ENCODE measurements at places on chromosomes 2 and 18. TPM values are rescaled to one million over a fixed set of nuclear protein-coding genes. Genes with fewer than 3 reads are reported as not detected.

DNA sequence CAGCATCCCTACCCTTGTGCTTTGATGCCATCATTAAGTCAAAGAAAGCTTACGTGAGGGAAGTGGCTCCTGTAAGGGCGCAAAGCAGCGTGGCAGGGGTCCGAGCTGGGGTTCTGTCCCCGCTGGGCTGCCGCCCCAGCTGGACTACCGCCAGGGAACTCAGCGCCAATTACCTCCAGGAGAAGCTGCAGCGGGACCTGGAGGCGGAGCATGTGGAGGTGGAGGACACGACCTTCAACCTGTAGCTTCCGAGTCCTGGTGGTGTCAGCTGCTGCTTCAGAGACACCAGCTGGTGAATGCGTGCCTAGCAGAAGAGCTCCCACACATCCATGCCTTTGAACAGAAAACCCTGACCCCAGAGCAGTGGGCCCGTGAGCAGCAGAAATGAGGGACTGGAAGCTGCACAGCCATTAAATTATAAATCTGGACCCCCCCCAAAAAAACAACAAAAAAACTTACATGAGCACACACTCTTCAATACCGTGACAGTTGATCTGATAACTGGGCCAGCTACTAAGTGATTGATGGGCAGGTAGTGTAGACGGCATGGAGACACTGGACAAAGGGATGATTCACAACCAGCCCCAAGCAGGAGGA is 20.1 kb upstream of the YES1 start:
- peak; percentile 23 for DNase-seq

DNA sequence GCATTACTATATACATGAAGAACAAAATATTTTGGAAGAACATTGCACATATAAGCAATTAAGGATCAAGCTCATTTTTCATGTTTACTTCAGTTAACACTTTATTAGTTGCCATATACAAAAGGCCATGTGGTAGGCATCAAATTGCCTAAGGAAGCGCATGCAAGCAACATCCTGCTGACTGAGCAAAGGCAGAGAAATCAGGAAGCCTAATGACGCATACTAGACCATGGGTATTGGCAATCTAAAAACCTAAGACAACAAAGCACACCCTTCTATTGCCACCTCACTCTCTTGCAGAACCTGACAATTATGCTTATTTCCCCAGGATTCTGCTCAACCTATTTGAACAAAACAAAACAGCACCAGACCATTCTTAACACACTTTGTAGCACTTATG is 171.9 kb downstream of the STK39 start:
- no peak for DNase-seq

- no peak for DNase-seq
Measured at GRCh38 chr2:23302591-23302990, 82.4 kb upstream of the KLHL29 start.

- DNase-seq, result no peak
Measured at GRCh38 chr2:116141891-116142474, 1672.5 kb upstream of the DDX18 start.

DNA sequence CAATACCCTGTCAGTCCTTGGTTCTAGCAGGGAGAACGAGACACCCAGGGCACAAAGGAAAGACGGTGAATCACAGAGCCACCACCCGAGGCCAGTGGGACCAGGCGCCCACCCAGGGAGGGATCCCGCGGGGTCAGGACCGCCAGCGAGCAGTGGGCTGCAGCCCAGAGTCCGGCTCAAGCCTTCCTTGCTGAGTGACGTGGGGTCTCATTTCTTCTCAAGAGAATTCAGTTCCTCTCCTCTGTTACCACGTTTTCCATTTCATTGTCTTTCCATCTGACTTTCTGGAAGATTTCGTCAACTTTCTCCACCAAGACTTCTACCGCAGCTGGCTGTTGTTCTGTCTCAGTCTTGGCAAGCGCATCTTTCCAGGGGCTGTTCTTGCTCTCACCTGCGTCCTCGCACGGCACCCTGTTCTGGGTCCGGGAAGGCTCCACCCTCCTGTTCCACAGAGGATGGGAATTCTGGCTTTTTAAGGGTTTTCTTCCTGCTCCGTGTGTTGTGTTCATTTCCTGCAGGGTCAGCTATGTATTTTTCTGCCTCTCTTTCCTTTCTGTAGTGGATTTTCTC is 248.6 kb downstream of the NDUFA10 start:
- no peak for DNase-seq

GRCh38 chr18:25517881-25518715 is 166.1 kb upstream of the ZNF521 start:
- no peak for DNase-seq

DNA sequence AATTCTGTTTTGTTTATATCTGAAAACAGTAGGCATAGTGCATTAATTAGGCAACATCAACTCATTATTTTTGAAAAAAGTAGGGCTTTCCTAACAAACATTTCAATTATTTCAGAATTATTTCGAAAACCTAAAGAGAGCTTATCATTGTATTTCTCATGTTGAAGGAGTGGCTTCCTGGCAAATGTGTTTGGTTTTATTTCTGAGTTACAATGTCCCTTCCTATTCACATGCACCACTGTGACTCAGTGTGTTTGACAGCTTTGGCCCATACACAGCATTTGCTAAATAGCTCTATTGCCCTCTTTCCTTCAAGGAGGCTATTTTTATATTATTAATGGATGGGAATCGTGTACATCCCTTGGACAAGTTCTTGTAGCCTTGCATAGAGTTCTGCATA is 205.9 kb downstream of the PTGR3 start:
- DNase-seq, result no peak

GRCh38 chr2:38421274-38422056 is 44.4 kb upstream of the ATL2 start:
- DNase-seq, result no peak

GRCh38 chr2:129199501-129199900 is 780.0 kb upstream of the RAB6C start:
- DNase-seq, result no peak

DNA sequence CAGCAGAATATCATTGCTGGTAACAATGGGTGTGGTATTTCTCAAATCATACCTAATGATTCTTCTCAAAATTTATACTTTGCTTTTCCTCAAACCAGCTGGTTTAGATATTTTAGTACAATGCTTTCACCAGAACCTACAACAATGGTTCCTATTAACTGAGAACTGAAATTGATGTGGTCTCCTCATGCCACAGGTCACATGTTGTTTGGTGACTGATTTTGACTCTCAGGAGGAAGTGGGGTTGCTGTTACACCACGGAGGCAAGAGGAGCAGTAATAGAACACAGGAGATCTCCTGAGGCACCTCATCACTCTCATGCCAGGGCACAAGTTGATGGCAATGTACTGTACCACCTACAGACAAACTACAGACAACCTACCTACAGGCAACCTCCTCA is 3.0 kb upstream of the CEP68 start:
- DNase-seq, result no peak

DNA sequence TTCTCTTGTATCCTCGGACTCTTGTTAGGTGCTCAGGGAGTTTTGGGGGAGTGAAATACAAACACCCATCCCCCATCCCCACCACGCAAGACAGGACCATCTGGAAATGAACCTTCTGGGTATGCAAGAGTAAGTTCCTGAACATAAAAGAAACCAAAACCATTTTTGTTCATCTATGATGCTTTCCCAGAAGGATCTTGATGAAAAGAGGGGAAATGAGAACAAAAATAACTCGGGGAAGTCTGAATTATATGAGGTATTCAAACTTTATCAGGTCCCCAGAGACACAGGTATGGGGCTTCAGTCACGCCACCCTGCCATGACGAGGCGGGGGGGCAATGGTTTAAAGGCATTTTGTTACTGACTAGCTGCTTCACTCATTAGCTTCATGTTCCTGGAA is 68.6 kb upstream of the DNMT3A start:
- no peak for DNase-seq

GRCh38 chr2:105806996-105807395 is 62.3 kb downstream of the NCK2 start:
- no peak for DNase-seq

DNA sequence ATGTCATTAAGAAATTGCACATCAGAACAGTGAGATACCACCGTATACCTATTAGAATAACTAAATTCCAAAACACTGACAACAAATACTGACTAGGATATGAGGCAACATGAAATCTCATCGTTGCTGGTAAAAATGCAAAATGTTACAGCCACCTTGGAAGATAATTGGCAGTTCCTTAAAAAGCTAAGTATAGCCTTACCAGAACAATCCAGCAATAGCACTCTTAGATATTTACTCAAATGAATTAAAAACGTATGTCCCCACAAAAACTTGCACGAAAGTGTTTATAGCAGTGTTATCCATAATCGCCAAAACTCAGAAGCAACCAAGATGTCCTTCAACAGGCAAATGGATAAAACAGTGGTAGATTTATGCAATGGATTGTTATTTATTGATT is 241.7 kb downstream of the EPHA4 start:
- DNase-seq, result no peak

- no peak for DNase-seq
Measured at GRCh38 chr2:142819411-142819810, 58.1 kb upstream of the KYNU start.

DNA sequence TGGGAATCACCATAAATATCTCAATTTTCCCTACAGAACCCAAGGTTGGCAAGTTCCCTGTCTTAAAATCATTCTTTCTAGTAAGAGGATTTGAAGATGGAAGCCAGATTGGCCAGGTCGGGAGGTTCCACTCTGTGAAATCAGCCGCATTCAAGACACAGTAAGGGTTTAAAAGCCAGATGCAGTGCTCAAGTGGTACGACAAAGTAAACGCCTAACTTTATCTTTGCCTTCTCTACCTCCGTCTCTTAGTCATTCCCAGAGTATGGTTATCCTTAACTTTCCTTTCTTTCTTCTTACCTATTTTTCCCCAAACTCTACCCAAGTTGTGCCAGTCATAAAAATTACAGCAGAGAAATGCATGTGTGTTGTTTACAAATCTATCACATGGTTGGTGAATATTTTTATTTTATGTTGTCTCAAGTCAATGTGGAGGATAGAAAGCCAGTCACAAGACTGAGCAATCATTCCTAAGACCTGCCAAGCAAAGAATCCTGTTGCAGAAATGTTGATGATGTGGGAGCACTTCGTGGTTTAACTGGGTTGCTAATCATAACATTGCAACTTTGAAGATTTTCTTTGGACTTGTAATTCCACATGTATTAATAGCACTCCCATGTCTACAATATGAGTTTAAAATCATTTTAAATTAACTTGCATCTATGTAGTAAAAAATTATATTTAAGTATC is 62.6 kb downstream of the SLC40A1 start:
- DNase-seq, result no peak

GRCh38 chr2:239399921-239400595 is 762 bp downstream of the HDAC4 start:
- DNase-seq, result no peak

DNA sequence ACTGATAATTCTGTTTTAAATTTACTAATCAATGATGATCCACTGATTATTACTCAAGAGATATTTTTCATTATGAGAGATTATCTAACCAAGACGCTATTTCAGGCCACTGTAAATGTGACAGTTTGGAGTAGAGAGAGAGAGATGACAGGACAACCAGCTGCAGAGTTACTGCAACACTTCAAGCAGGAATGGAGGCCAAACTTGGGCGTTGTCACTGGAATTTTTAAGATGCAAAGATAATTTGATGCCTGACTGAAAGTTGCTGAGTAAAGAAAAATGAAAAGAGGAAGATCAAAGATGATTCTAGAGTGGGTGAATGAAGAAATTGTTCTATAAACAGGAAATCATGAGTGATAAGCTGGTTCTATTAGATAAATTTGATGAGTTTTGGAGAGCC is 1302.1 kb upstream of the TMEFF2 start:
- DNase-seq, result no peak

DNA sequence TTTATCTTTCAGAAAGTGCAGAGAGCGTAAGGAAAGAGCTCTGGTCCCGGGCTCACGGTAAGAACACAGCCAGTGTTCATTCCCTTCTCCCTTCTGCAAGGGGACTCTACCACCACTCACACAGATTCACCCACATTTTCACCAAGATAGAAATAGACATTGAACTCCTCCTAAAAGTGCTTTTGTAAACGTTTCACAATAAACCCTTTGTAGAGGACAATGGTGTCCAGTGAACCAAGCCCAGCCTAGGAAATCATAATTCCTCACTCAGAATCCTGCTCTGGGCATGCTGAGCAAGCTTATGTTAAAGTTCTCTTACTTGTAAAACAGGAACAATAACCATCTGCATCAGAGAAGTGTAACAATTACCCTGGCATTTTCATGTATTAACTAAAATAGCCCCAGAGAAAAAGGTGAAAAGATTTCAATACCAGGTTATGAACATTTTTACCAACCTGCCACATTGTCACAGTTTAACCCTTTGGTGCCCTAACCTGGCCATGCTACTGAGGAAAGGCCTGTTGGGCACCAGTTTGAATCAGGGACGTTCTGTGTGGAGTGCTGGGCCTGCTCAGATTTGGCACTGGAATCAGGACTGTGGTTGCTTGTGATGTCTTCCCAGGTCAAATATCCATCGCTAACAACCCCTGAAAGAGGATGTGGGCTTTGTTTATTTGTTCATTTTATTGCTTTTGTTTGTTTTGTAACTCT is 22.5 kb upstream of the NDUFV2 start:
- no peak for DNase-seq

GRCh38 chr2:200567932-200568331 is 17.9 kb upstream of the AOX1 start:
- DNase-seq, result no peak

DNA sequence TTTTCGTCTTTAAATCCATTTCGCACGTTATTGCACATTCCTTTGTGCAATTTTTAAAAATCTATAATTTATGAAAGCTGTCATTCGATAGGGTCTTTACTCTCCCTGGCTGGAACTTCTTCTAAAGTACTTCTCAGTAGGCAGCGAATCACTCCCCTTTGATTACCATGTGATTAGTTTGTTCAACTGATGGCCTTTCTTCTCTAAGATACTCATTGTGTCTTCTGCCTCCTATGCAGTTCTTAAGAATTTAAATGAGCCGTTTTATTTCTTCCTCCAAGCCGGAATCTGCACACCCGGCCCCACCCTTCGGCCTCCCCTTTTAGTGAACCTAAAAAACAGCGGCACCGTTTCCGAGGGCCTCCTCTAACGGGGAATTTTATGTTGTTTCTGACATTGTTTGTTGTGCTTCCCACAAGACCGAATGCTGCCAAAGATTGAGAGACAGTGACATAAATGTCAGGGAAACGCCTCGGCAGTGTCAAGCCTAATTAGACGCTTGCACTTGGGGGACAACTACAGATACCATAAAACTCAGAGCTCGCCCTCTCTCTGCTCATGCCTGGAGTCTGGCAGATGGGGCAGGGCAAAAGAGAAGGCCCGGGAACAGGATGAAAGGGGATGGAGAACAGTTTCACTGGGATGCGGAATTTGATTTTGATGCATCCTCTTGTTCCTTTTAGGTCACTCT is 255.3 kb downstream of the BCL11A start:
- DNase-seq, result no peak

The CHRND gene
- total RNA-seq, result not detected

The REG3A gene
- total RNA-seq, result not detected

The IL36G gene
- not detected for total RNA-seq

The KCNIP3 gene
- 1.1 TPM for total RNA-seq

The FTCDNL1 gene
- total RNA-seq, result 1.9 TPM

The HOXD11 gene
- not detected for total RNA-seq

The CCDC178 gene
- not detected for total RNA-seq

The KCNK3 gene
- not detected for total RNA-seq
